Epithelial cell of umbilical artery (primary cell): ENCODE measurements at places on chromosomes 3 and 15. TPM values are rescaled to one million over a fixed set of nuclear protein-coding genes. Genes with fewer than 3 reads are reported as not detected.

Gene ACKR4
- total RNA-seq = 0.32 and 3.6 TPM in 2 replicates

Gene CELSR3
- total RNA-seq = under 0.01 and 0.15 TPM in 2 replicates

Gene CHRNB4
- total RNA-seq = not detected in 2 replicates

Gene CAMK2N2
- 0.15 TPM in 1 of 2 replicates, not detected in the other for total RNA-seq

Gene NOX5
- not detected in 2 replicates for total RNA-seq

Gene SUSD5
- total RNA-seq = 5.2 and 9.1 TPM in 2 replicates

Gene SCG3
- total RNA-seq = not detected in 2 replicates
